T-cell (primary cell): ENCODE measurements at places on chromosomes 7 and 10.

DNA sequence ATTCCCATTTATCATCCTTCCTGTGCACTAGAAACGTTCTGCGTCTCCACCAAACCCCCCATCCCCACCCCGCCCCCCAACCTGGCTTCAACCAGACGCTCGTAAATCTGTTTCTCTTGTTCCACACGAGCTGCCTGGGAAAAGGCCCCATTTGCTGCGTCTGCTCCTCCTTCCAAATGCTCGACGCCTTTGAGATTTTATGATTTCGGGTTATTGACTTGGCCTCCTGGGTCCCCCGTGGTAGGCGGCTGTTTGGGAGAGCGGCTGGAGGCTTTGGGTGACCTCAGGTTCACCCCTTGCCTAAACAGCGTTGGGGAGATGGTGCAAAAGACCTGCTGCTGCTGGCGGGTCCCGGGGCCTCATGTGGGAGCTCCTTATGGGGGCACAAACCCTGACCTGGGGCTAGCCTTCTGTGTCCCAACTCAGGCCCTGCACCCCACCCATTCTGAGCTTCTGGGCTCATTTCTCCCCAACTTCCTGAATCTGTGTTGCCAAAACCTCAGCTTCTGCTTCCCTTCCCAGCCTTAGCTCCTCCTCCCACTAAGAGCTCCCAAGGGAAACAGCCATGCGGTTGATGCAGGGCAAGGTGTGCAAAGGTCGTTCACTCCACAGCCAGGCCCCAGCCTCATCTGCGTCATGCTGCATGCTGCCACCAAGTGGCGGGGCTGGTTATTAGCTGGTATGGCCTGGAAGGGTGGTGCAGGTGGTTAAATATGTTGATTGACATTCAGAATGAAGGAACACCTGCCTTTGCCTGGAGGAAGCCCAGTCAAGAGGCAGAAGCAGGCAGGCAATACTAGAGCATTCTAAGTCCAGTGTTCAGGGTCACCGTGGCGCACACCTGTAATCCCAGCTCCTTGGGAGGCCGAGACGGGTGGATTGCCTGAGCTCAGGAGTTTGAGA lies 49.1 kb upstream of the ELN start:
- no peak overlapping the region for H3K27ac ChIP-seq
- H3K4me1 ChIP-seq: no peaks in the 10 kb centered on the region
- peaks cover 17% of the 10 kb centered on the region for H3K27me3 ChIP-seq
- no peak for DNase-seq

GRCh38 chr7:31076051-31076450 lies 23.9 kb downstream of the ADCYAP1R1 start:
- H3K4me1 ChIP-seq: no peaks in the 10 kb centered on the region
- H3K27ac ChIP-seq: no peak overlapping the region
- no peaks in the 10 kb centered on the region for H3K27me3 ChIP-seq
- no peaks in the 10 kb centered on the region for H3K36me3 ChIP-seq
- H3K4me3 ChIP-seq: no peak overlapping the region

DNA sequence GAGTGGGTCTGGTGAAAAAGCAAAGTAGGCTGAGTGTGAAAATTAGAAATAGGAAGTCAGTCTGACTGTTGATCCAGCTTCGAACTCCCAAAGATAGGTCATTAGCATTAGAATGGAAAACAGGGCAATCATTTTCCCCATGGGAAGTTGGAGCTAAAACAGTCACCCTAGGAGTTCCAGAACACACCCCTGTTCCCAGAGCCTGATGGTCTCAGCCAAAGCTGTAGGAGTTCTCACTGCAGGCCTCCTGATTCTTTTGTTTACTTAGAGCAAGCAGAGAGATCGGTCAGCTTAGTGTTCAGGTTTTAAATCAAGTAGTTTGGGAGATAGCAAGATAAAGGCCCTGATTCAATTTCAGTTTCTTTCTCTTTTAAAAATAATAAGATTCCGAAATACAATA lies 28.8 kb upstream of the JCAD start:
- no peak overlapping the region for H3K4me3 ChIP-seq
- no peak for DNase-seq
- H3K36me3 ChIP-seq: no peaks in the 10 kb centered on the region

DNA sequence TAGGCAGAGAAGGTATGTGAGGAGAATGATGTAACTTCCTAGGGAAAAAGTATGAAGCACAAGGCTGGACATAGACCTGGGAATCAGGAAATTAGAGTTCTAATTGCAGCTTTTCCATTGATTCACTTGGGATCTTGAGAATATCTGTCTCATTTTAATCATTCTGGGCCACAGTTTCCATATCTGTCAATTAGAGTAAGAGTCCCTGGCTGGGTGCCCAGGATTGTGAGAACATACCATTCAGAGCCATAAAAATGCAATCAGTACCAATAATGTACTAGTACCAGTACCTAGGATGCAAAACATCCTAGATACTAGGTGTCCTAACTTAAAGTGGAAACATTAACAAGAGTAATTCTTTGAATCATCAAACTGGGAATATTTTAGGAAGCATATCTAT lies 29.6 kb downstream of the CAV1 start:
- H3K27ac ChIP-seq: no peak overlapping the region
- H3K27me3 ChIP-seq: peaks cover 3% of the 10 kb centered on the region
- H3K4me1 ChIP-seq: no peaks in the 10 kb centered on the region
- no peak overlapping the region for H3K4me3 ChIP-seq
- no peak for DNase-seq
- H3K36me3 ChIP-seq: no peaks in the 10 kb centered on the region

- no peak for DNase-seq
- no peak overlapping the region for H3K27ac ChIP-seq
- H3K4me1 ChIP-seq: no peaks in the 10 kb centered on the region
Observed at GRCh38 chr7:78090616-78091015, 292.0 kb downstream of the PHTF2 start.

DNA sequence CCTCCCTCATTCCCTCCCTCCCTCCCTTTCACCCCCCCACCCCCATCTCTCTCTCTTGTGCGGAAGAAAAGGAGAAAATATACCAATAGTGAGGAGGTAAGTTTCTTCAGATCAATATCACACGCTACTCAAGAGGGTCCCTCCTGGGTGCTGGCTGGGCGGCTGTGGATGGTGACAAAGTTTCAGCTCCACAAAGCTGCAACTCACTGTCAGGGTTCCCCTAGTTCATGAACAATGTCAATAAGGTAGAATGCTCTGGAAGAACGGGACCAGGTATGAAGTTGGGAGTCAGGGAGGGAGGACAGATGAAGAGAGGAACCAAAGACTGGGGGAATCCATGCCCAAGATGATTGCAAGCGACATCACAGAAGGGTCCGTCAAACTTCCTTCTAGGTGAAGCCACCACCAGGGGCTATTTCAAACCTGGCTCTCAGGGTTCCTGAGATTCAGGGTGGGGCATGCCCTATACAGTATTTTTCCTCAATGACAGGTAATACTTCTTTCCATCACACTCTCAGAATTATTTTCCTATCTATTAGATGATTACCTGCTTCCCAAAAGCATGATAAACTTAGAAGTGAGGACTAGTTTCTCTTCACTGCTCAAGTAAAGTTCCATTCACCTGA lies 1.4 kb upstream of the PDE1C start:
- DNase-seq: no peak
- no peaks in the 10 kb centered on the region for H3K4me1 ChIP-seq

DNA sequence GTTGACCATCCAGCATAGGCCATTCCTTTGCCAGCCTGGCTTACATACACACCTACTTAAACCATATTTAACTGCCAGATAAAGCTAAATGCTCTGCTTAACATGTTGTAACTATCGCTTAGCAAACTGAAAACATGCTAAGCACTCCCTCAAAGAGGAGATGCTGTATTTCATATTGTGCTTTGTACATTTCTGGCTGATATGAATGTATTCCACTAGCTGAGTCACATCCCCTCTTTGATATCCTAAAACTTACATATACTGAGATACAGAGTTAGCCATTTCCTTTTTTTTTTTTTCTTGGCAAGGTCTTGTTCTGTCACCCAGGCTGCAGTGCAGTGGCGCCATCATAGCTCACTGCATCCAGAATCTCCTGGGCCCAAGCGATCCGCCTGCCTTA lies 99.4 kb downstream of the TPST1 start:
- H3K27ac ChIP-seq: no peak overlapping the region
- no peaks in the 10 kb centered on the region for H3K4me1 ChIP-seq
- H3K4me3 ChIP-seq: no peak overlapping the region
- DNase-seq: no peak
- H3K36me3 ChIP-seq: no peaks in the 10 kb centered on the region
- no peaks in the 10 kb centered on the region for H3K27me3 ChIP-seq

- H3K27ac ChIP-seq: no peak overlapping the region
- H3K4me1 ChIP-seq: no peaks in the 10 kb centered on the region
- H3K4me3 ChIP-seq: no peak overlapping the region
- DNase-seq: no peak
- H3K36me3 ChIP-seq: no peaks in the 10 kb centered on the region
Observed at GRCh38 chr10:48765527-48765926, 80.9 kb downstream of the WDFY4 start.

GRCh38 chr7:138527746-138528223 lies 67.7 kb downstream of the TRIM24 start:
- no peaks in the 10 kb centered on the region for H3K27me3 ChIP-seq
- H3K4me3 ChIP-seq: no peak overlapping the region
- no peak for DNase-seq
- no peaks in the 10 kb centered on the region for H3K36me3 ChIP-seq
- no peaks in the 10 kb centered on the region for H3K4me1 ChIP-seq

DNA sequence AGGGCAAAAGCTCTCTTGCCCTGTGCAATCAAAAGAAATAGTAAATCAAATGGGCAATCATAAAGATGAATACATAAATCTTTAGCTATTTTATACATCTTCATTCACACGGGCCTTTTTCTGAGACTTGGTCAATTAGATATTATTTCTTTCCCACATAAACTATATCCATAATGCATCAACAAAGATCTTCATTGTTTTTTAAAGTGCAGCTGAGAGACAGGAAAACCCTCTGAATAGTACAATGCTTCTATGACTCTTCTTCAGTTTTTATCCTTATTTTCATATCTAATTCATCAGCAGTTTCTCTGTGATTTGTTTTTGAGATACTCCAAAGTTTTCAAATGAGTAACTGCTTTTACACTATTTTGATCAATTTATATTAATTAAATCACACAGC lies 25.5 kb downstream of the LARP4B start:
- no peaks in the 10 kb centered on the region for H3K27me3 ChIP-seq
- no peak for DNase-seq
- H3K36me3 ChIP-seq: peaks cover 12% of the 10 kb centered on the region
- H3K4me3 ChIP-seq: no peak overlapping the region

DNA sequence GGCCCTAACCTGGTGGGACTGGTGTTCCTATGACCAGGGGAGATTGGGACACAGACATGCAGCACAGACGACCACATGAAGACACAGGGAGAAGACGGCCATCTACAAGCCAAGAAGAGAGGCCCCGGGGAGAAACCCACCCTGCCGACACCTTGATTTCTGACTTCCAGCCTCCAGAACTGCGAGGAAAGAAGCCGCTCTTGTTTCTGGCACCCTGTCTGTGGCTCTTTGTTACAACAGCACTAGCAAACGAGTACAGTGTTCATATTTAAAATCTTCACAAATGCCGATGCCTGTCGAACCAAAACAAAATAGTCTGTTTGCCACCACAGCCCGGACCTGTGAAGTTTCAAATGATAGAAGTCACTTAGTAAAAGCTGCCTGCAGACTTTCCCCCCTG lies 132.3 kb downstream of the ACTR3B start:
- no peaks in the 10 kb centered on the region for H3K36me3 ChIP-seq
- no peak overlapping the region for H3K4me3 ChIP-seq
- H3K4me1 ChIP-seq: no peaks in the 10 kb centered on the region
- H3K27ac ChIP-seq: no peak overlapping the region
- no peak for DNase-seq

GRCh38 chr7:121406944-121407343 lies 10.8 kb upstream of the FAM3C start:
- no peaks in the 10 kb centered on the region for H3K4me1 ChIP-seq
- H3K4me3 ChIP-seq: no peak overlapping the region
- no peaks in the 10 kb centered on the region for H3K27me3 ChIP-seq
- DNase-seq: no peak
- no peak overlapping the region for H3K27ac ChIP-seq
- no peaks in the 10 kb centered on the region for H3K36me3 ChIP-seq

- no peak overlapping the region for H3K27ac ChIP-seq
- no peaks in the 10 kb centered on the region for H3K36me3 ChIP-seq
- H3K4me3 ChIP-seq: no peak overlapping the region
- DNase-seq: no peak
- H3K4me1 ChIP-seq: no peaks in the 10 kb centered on the region
- peaks cover 5% of the 10 kb centered on the region for H3K27me3 ChIP-seq
Observed at GRCh38 chr10:107914450-107915214, 750.1 kb upstream of the SORCS1 start.

DNA sequence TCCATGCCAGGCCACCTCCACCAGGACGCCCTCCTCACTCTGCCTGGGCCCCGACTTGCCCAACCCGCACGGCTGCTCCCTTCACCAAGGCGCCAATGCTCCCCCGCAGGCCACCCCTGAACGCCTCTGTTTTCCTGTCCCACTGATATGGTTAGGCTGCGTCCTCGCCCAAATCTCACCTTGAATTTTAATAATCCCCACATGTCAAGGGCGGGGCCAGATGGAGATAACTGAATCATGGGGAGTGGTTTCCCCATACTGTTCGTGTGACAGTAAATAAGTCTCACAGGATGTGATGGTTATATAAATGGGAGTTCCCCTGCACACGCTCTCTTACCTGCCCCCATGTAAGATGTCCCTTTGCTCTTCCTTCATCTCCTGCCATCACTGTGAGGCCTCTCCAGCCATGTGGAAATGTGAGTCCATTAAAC lies 29.8 kb downstream of the RSU1 start:
- peaks cover 28% of the 10 kb centered on the region for H3K4me1 ChIP-seq
- DNase-seq: peak; percentile 75
- peaks cover 6% of the 10 kb centered on the region for H3K36me3 ChIP-seq
- peak overlapping the region; percentile 97 for H3K27ac ChIP-seq
- no peak overlapping the region for H3K4me3 ChIP-seq

GRCh38 chr10:86261470-86261869 lies 105.1 kb downstream of the GRID1 start:
- H3K4me1 ChIP-seq: no peaks in the 10 kb centered on the region
- peaks cover 49% of the 10 kb centered on the region for H3K27me3 ChIP-seq
- no peaks in the 10 kb centered on the region for H3K36me3 ChIP-seq
- DNase-seq: no peak

DNA sequence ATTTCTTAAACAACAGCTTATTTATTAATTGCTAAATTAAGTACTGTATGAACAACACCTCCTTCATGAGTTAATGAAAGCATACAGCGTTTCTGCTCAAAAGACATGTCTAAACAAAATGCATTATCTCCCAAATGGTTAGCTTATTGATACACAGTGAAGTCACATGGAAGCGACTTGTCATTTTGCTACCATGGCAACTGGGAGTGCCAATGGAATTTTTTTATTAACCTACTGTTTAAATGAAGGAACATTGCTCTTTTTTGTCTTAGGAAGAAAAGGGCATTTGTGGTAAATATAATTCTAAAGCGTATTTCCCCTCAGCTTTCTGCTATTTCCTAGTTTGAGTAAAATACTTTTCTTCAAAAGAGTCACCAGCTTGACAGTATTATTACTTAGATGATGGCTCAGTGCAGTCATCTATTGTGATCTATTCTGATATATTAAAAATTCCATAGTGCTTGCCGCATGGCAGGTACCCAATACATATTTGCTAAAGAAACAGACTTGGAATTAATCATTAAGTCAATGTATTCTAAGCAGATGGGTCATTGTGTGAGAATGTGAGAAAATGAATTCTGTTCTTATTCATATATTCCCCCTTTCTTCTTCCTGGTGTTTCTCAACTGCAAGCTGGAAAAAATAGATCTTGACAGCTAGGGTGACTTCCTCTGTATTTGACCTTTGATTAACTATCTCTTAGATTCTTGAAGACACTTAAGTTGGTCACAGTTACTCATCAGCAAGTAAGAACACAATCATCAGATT lies 818.3 kb downstream of the MAGI2 start:
- no peak overlapping the region for H3K4me3 ChIP-seq
- H3K4me1 ChIP-seq: no peaks in the 10 kb centered on the region
- no peak overlapping the region for H3K27ac ChIP-seq
- H3K27me3 ChIP-seq: no peaks in the 10 kb centered on the region
- DNase-seq: no peak
- no peaks in the 10 kb centered on the region for H3K36me3 ChIP-seq
